ENCODE measurements at places on chromosomes 6 and 20. TPM values are rescaled to one million over a fixed set of nuclear protein-coding genes. Genes with fewer than 3 reads are reported as not detected.

Gene SLC35F1
- not detected for total RNA-seq

Gene SLC25A27
- 1.7 TPM for total RNA-seq

Gene ZBTB46
- total RNA-seq = 0.72 TPM

Gene ESF1
- 11.6 TPM for total RNA-seq

Gene GSTA3
- total RNA-seq = not detected

Gene BPI
- total RNA-seq = not detected

Gene RIPOR2
- under 0.01 TPM for total RNA-seq

Gene CRISP2
- 0.06 TPM for total RNA-seq

Gene OTOR
- not detected for total RNA-seq

Gene PKIB
- total RNA-seq = 48.5 TPM

Gene SSTR4
- not detected for total RNA-seq

Measured in epithelial cell of proximal tubule (primary cell).